ENCODE measurements at places on chromosomes 1 and 21. TPM values are rescaled to one million over a fixed set of nuclear protein-coding genes. Genes with fewer than 3 reads are reported as not detected.
A peak's percentile ranks its signal among the peaks of the same experiment; 100 is the strongest.

MRPL55 gene
- total RNA-seq: 68.7 TPM

- no peak for DNase-seq
Measured at GRCh38 chr1:241442686-241443085, 76.9 kb downstream of the FH start.

- no peak for DNase-seq
Measured at GRCh38 chr1:4107291-4107690, 207.2 kb upstream of the C1orf174 start.

DNA sequence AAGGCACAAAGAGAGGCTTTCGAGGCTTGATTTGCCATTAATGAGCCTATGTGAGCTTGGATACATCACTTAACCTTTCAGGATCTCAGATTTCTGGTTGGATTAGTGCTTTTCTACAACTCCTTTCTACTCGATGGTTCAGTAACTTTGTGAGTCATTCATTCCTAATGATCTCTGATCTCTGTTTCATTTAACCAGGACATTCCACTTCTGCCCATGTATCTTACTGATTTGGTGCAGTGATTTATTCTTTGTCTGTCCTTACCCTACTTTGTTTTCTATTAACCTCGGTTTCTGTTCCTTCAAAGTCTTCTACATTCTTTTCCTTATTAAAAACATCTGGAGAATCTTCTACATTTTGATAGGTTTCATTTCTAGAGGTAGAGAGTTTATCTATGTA lies 94.6 kb upstream of the ZBTB18 start:
- DNase-seq: peak; percentile 56

- DNase-seq: no peak
Measured at GRCh38 chr1:19322481-19322880, 10.4 kb downstream of the SLC66A1 start.

DNA sequence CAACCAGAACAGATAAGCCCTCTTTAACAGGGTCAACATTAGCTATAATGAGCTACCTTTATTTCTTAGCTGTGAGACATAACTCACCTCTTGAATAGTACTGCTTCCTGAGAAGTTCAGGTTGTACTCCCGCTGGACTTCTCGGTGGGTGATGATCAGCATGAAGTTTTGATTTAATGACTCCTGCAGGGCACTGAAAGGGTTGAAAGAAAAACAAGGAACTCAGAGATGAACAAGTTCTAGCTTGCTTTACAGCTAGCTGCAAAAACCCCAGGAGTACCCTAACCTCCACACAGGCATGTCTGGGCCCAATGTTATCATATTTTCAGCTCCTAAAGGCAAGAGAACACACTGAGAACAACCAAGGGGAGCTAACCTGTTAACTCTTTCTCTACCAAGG lies 254.4 kb downstream of the FAF1 start:
- DNase-seq: no peak

ELF3 gene
- 153 TPM for total RNA-seq

- no peak for DNase-seq
Measured at GRCh38 chr1:182778862-182779261, 10.7 kb upstream of the NPL start.

DNA sequence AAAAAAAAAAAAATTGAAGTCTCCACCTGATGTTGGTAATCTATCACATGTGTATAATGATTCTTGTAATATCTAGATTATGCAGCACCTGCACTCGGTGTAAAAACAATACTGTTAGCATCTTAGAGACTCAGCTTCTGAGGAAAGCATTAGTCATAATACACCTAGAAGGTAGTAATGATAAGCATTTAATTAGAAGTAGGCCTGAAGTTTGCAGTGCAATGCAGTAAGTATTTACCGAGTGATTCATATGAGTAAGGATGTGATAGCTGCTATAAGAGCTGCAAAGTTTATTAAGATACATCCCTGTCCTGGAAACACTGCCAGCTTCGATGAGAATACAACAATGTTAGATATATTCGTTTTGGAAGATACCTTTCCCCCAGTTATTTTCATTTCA lies 196.4 kb downstream of the GREM2 start:
- no peak for DNase-seq

GRCh38 chr1:46596846-46597245 lies 7.2 kb downstream of the MKNK1 start:
- DNase-seq: no peak

GRCh38 chr1:150613061-150613920 lies 16.1 kb downstream of the ENSA start:
- peak; percentile 74 for DNase-seq

DNA sequence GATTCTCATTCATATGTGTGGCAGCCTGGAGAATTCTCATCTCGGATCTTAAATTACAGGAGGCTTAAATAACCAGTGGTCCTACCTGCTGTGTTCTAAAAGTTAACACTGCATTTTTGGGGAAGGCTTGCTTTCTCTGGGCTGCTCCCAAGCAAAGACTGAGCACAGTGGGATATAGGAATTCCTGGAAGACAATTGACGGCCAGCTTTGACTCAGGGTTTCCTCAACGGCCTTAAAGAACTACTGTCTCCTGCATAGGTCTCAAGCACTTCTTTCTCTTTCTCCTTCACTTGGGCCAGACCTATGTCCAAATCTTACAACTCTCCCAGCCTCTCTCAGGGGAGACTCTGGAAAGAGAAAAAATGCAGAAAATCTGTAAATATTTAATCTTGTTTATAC lies 1.0 kb upstream of the KRTAP13-3 start:
- DNase-seq: no peak

- no peak for DNase-seq
Measured at GRCh38 chr1:213136190-213136917, 85.3 kb downstream of the RPS6KC1 start.

SMCP gene
- total RNA-seq: not detected

GRCh38 chr1:150552911-150553289 lies 3.7 kb downstream of the ADAMTSL4 start:
- no peak for DNase-seq

CRYBG2 gene
- 18.6 TPM for total RNA-seq

- no peak for DNase-seq
Measured at GRCh38 chr1:165717918-165718515, 19.7 kb upstream of the ALDH9A1 start.

DNA sequence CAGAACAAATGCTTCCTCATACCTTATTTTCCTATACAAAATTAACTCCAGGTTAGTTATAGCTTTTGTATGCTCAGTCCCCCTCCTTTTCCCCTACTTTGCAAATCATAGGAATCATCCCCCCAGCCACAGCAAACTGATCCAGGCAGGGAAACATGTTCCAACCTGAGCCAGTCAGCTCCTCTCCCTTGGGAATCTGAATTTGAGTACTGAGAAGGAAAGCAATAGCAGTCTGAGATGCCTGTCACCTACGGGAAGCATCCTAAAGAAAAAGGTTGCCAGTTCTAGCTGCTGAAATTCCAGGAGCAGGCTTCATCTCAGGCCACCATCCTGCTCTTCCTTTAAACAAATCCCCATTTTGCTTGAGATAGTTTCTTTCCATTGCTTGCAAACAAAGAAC lies 6.9 kb downstream of the ADSS2 start:
- DNase-seq: no peak

GRCh38 chr1:32702599-32703478 lies at the start of gene SYNC:
SYNC (minus strand) TSS chr1:32702770; CDS start chr1:32702660, 110 bp downstream.
- DNase-seq: no peak

DNA sequence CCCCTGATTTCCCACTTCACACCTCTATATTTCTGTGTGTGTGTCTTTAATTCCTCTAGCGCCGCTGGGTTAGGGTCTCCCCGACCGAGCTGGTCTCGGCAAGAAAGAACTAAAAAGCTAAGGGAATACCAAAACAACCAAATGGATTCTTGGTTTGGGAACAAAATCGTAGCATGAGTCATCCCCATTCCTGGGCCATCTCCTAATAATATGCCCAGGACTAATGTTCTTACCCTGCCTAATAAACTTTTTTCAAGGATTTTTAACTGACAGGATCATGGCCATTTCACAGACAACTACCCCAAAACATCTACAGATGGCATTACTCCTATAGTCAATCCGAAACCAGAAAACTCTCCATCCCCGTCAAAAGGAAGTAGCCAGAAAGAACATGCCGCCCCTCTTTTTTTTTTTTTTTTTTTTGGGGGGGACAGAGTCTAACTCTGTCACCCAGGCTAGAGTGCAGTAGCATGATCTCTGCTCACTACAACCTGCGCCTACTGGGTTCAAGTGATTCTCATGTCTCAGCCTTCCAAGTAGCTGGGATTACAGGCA lies 4.1 kb upstream of the HPDL start:
- no peak for DNase-seq

- DNase-seq: no peak
Measured at GRCh38 chr1:183838221-183838620, 33.3 kb downstream of the RGL1 start.

LCE1F gene
- not detected for total RNA-seq

HMGN2 gene
- total RNA-seq: 126 TPM

S100A2 gene
- total RNA-seq: 27.5 TPM

ESRRG gene
- 0.34 TPM for total RNA-seq

RGSL1 gene
- total RNA-seq: not detected

Measured in kidney epithelial cell (primary cell).